ENCODE measurements at places on chromosomes 6 and 20. TPM values are rescaled to one million over a fixed set of nuclear protein-coding genes. Genes with fewer than 3 reads are reported as not detected.

- H3K4me3 ChIP-seq: no peak overlapping the region
- H3K27ac ChIP-seq: no peak overlapping the region
- no peaks in the 10 kb centered on the region for H3K4me1 ChIP-seq
- no peak for DNase-seq
- no peaks in the 10 kb centered on the region for H3K36me3 ChIP-seq
- H3K27me3 ChIP-seq: no peaks in the 10 kb centered on the region
These were observed 67.5 kb downstream of the MACROD2 start for GRCh38 chr20:14062786-14063185.

GRCh38 chr20:63950701-63951397 lies 5.4 kb downstream of the UCKL1 start:
- H3K27me3 ChIP-seq: no peaks in the 10 kb centered on the region
- H3K27ac ChIP-seq: no peak overlapping the region
- H3K36me3 ChIP-seq: peaks cover 3% of the 10 kb centered on the region
- H3K4me1 ChIP-seq: peaks cover 21% of the 10 kb centered on the region
- DNase-seq: no peak
- H3K4me3 ChIP-seq: no peak overlapping the region

- H3K27ac ChIP-seq: no peak overlapping the region
- no peak for DNase-seq
- no peaks in the 10 kb centered on the region for H3K36me3 ChIP-seq
- no peak overlapping the region for H3K4me3 ChIP-seq
These were observed 2.0 kb downstream of the HEY2 start for GRCh38 chr6:125751334-125751916.

Gene AVP
- total RNA-seq: not detected

DNA sequence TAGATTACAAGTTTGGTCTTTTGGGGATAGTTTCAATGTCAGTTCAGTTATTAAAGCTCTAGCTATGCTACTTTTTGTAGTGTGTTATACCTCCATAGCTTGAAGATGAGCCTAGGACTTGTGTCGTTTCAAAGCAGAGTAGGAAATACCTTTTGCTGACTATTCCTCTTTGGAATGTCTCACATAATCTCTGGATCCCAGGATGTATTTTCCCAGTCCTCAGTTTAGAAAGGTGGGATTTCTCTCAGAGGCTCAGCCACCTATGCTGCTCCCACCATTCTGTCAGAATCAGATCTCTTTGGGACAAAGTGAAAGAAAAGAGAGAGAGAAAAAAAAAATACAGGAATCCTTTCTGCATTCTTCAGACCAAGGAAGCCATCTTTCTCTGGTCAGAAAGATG lies 567.5 kb upstream of the IMPG1 start:
- no peaks in the 10 kb centered on the region for H3K36me3 ChIP-seq
- no peaks in the 10 kb centered on the region for H3K4me1 ChIP-seq
- H3K27ac ChIP-seq: no peak overlapping the region
- DNase-seq: no peak

- no peak overlapping the region for H3K27ac ChIP-seq
- no peaks in the 10 kb centered on the region for H3K4me1 ChIP-seq
- no peak overlapping the region for H3K4me3 ChIP-seq
- H3K36me3 ChIP-seq: no peaks in the 10 kb centered on the region
- DNase-seq: no peak
- H3K27me3 ChIP-seq: no peaks in the 10 kb centered on the region
These were observed 73.6 kb downstream of the SLX4IP start for GRCh38 chr20:10508468-10509251.

- no peak overlapping the region for H3K4me3 ChIP-seq
- peaks cover 10% of the 10 kb centered on the region for H3K27me3 ChIP-seq
- no peak for DNase-seq
- H3K27ac ChIP-seq: no peak overlapping the region
- no peaks in the 10 kb centered on the region for H3K4me1 ChIP-seq
- no peaks in the 10 kb centered on the region for H3K36me3 ChIP-seq
These were observed 199.9 kb downstream of the CD83 start for GRCh38 chr6:14317387-14317970.

GRCh38 chr6:107128175-107128574 lies 12.9 kb upstream of the BEND3 start:
- DNase-seq: no peak
- H3K4me3 ChIP-seq: no peak overlapping the region
- H3K27ac ChIP-seq: no peak overlapping the region
- H3K36me3 ChIP-seq: no peaks in the 10 kb centered on the region
- no peaks in the 10 kb centered on the region for H3K4me1 ChIP-seq

DNA sequence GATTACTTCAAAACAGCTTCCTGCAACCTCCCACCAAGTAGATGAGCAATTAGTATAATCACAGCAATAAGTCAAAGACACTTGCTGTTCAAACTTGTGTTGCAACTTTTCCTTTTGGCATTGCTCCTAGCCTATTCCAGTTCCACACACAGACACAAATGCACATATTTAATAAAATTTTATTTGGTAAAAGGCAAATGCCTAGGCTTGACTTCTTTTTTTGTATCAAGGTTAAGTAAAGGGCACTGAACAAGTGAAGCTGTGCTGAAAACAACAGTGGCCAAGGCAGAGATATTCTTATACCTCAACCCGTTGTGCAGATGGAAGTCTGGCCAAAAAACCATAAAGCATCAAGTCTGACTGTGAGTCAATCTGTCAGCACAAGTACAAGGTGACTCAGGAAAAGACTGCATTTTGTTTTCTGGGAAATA lies 708.4 kb upstream of the CITED2 start:
- no peaks in the 10 kb centered on the region for H3K4me1 ChIP-seq
- no peaks in the 10 kb centered on the region for H3K36me3 ChIP-seq
- no peak overlapping the region for H3K4me3 ChIP-seq
- no peak overlapping the region for H3K27ac ChIP-seq
- H3K27me3 ChIP-seq: no peaks in the 10 kb centered on the region

Gene COL19A1
- 0.47 TPM for total RNA-seq

GRCh38 chr6:67501755-67502154 lies 1133.3 kb upstream of the ADGRB3 start:
- H3K27ac ChIP-seq: no peak overlapping the region
- no peaks in the 10 kb centered on the region for H3K27me3 ChIP-seq
- no peaks in the 10 kb centered on the region for H3K4me1 ChIP-seq

Gene STMND1
- not detected for total RNA-seq

- H3K36me3 ChIP-seq: no peaks in the 10 kb centered on the region
- no peak overlapping the region for H3K27ac ChIP-seq
- no peaks in the 10 kb centered on the region for H3K4me1 ChIP-seq
These were observed 31.6 kb upstream of the MANEA start for GRCh38 chr6:95545686-95546085.
